Adipocyte (in vitro differentiated cells): ENCODE measurements at places on chromosomes 7 and 10.

DNA sequence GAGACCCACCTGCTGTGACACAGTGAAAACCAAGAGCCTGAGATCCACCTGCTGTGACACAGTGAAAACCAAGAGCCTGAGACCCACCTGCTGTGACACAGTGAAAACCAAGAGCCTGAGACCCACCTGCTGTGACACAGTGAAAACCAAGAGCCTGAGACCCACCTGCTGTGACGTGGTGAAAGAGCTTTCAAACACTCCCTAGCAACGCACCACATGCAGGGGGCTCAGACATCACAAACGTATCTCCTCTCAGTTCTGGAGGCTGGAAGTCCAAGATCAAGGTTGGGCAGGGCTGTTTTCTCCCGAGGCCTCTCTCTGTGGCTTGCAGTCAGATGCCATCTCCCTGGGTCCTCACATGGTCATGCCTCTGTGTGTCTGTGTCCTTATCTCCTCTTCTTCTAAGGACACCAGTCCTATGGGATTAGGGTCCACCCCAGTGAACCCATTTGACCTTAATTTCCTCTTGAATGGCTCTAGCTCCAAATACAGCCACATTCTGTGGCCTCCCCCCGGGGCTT lies 43.8 kb downstream of the INSIG1 start:
- DNase-seq, result no peak

DNA sequence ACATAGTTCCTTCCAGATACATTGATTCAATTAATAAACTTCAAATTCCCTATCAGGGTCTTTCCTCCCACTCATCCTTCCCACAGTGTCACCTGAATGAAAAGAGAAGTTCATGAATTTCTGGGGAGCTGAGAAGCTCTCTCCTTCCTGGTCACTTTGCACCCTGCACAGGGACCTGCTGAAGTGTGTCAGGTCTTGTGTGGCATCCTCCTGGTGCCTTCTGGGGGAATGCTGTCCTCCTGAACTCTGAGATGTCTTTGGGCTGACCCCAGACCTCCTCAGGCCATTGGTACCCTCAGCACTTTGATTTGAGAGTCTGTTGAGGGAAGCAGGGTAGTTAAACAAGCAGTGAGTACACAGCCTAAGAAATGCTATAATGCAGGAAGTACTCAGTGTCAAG lies 39.5 kb upstream of the ITGA8 start:
- DNase-seq, result no peak

DNA sequence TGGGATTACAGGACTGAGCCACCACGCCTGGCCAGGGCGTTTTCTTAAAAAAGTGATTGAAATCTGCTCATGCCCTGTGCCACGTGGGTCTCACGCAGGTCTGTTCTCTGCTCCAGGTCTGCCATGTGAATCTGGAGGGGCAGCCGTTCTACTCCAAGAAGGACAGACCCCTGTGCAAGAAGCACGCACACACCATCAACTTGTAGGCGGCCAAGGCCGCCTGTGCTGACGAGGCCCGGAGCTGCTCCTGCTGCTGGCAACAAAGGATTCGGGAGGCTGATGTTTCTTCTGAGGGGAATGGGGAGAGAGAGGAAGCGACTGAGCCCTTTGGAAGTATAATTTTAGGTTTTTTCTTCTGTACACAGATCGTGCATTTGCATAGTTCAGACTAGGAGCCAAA lies 23.6 kb upstream of the BMPR1A start:
- DNase-seq, result no peak

DNA sequence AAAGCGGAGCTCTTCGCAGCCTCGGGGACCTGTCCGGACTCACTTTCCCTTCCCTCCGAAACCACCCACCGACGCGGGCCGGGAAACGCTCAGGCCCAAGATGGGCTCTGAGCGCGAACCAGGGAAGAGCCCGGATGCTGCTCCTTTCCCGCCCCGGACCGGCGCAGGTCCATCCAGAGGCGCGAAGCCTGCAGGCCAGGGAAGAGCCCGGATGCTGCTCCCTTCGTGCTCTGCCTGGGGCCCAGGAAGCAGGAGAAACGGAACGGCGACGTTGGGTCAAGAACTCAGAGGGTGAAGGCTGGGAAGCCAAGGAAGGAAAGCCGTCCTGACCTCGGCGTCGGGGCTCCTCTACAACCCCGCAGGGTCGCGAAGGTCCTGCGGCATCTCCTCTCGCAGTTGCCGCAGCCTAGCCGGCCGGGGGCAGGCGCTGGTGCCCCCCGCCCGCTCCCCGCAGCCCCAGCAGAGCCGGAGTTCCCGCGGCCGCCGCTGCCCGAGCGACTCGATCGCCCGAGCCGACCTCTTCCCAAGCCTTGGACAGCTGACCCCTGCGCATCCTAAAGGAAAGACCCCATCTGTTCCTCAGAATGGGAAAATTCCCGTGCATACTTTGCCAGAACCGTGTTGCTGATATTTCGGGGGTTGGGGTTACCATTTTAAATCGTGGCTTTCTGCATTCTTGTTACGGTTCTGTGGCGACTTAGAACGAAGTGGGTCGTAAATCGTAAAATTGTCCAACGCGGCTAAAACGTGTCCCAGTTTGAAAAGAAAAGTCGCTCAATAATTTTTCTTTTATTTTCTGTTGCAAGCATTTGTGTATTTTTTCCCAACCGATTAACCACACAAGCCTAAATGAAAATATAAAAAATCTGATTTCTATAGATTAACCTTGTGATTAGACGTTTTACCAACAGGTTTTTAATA lies 7.5 kb downstream of the HOXA1 start:
- no peak for DNase-seq
